Hindlimb muscle (tissue), 1 donor: ENCODE measurements at places on chromosomes 13 and 19.

GRCh38 chr13:95588134-95588533 is 35.6 kb downstream of the CLDN10 start:
- DNase-seq: no peak

- DNase-seq: peak; percentile 7
Measured at GRCh38 chr13:108155185-108156106, 59.9 kb downstream of the LIG4 start.

GRCh38 chr13:41649659-41650058 is 192.3 kb downstream of the RGCC start:
- DNase-seq: no peak

GRCh38 chr19:10580979-10581631 is 6.0 kb downstream of the AP1M2 start:
- peak; percentile 87 for DNase-seq

DNA sequence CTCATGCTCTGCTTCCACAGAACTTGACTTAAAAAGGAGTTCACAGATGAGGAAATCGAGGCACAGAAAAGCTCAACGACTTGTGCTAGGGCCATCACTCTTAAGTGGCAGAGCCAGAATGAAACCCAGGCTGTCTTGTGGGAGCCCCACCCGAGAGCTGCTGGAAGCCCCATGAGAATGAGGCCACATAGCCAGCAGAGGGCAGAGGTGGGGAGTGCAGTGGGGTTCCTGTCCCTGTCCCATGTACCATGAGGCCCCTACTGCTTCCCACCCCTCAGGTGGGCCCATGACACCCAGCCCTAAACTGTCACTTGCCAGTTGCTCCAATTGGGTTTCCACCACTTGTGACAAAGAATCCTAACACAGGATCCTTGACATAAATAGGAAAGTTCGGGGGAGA is 175.9 kb downstream of the IRS2 start:
- DNase-seq: no peak

DNA sequence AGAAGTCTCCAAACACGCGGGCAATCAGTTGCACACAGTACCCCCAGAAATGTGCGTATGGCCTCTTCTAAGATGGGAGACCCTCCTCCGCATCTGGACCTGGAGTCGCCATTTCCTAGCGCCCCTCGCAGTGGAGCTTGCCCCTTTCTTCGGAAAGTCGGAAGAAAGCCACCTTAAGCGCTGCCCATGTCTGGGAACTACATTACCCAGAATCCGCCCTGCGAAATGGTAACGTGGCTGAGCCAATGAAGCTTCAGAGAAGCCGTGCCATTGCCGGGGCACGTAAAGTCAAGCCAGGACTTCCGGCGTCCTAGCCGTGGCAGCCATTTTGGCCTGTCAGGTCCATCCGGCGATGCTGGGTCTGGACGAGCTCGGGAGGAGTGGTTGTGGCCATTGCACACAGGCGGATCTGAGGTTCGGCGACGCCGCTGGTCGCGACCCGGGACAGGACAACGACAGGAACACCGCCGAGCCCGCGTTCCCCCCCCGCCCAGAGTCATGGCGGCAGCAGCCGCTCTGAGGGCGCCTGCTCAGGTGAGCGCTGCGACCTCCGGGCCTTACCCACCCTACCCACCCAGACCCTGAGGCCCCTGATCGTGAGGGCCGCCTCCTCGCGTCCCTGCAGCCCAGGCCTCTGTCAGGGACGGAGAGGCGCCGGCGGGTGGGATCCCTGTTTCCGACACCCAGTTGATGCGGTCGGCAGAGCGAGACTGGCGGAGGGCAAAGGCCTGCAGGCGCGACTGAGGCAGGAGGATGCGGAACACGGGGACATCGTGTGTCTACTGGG is at the start of gene ZNF586:
Gene ZNF586 (plus strand): TSS at position 332 of the 787 bp plus-strand sequence. CDS start 167 bp downstream, at position 499.
- DNase-seq: peak; percentile 89
